ENCODE measurements at places on chromosomes 11 and 22. TPM values are rescaled to one million over a fixed set of nuclear protein-coding genes. Genes with fewer than 3 reads are reported as not detected.

Gene CABP4
- 7.5 TPM for total RNA-seq

Gene NOX4
- not detected for total RNA-seq

DNA sequence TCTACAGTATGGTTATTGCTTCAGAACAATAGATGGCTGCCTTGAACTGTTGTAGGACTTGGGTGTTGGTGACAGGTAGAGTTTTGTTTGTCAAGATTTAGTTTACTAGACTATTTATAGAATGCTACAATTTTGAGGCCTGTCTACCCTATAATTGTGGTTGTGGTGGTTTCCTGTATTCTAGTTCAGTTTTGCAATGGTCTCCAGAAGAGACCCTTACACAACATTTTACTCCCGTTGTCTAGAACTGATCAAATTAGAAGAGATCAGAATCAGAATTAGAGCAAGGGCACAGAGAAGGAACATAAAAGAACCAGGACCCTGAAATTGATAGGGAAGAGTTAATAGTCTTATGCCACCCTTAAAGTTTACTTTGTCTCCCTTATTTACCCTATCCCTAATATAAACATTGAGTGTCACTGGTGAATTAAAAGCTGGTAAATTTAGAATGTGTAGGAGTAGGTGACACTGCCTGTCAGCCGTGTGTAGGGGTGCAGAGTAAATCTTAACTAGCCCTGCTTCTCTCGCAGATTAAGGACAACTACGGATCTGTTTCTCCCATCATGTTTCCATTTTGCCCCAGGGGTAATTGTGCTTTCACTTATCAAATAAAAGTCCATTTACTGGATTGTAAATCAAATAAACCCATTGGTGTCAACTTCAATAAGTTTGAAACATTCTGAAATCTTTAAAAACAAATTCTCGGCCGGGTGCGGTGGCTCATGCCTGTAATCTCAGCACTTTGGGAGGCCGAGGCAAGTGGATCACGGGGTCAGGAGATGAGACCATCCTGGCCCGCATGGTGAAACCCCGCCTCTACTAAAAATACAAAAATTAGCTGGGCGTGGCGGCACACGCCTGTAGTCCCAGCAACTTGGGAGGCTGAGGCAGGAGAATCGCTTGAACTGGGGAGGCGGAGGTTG is 10.9 kb upstream of the PHLDB1 start:
- DNase-seq, result no peak

GRCh38 chr11:30488304-30488998 is 97.7 kb downstream of the MPPED2 start:
- no peak for DNase-seq

Gene SLC22A6
- total RNA-seq, result not detected

GRCh38 chr11:10878408-10879214 is 20.8 kb upstream of the ZBED5 start:
- no peak for DNase-seq

Gene ACR
- not detected for total RNA-seq

- DNase-seq, result no peak
Observed at GRCh38 chr11:69704508-69705253, 859 bp upstream of the FGF19 start.

Gene OR8D4
- total RNA-seq, result not detected

All from T-helper 17 cell (primary cell).